Heart left ventricle (tissue), 16 donors: ENCODE measurements at places on chromosomes 12 and 14. TPM values are rescaled to one million over a fixed set of nuclear protein-coding genes. Genes with fewer than 3 reads are reported as not detected.

KLRG1 gene
- total RNA-seq: 2.6 TPM

SERPINA9 gene
- not detected for total RNA-seq

CLEC4C gene
- not detected for total RNA-seq

CCDC198 gene
- not detected for total RNA-seq

CPM gene
- total RNA-seq: 5.6 TPM

CFAP54 gene
- total RNA-seq: 0.07 TPM

TTC6 gene
- not detected for total RNA-seq

PLEKHD1 gene
- 0.12 TPM for total RNA-seq

TAS2R19 gene
- total RNA-seq: 0.88 TPM

TUNAR gene
- total RNA-seq: not detected
